ENCODE measurements at places on chromosomes 5 and 9.

DNA sequence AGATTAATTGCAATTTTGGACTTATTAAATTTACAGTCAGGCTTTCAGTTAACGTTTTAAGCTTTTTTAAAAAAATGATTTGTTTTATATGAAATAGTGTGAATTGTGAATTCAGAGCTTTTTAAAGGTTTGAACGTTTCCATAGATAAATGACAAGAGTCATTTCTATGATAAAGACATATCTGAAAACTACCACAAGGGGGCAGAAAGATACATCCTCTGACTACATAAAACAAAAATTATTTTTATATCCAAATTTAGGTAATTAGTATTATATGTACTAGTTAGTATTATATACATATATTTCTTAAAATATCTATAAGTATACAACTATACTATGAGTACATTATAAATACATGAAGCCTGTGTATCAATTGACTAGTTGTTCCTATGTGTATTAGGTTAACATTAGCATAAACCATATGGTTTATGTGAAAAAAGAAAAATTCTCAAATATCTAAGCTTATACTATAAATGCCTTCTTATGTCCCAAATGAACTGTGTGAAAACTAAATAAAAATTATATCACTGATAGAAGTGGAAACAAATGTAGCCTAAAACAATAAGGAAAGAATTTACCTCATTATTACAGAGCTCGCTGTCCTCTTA, 155.2 kb downstream of the MEF2C start:
- peak; percentile 16 for DNase-seq

DNA sequence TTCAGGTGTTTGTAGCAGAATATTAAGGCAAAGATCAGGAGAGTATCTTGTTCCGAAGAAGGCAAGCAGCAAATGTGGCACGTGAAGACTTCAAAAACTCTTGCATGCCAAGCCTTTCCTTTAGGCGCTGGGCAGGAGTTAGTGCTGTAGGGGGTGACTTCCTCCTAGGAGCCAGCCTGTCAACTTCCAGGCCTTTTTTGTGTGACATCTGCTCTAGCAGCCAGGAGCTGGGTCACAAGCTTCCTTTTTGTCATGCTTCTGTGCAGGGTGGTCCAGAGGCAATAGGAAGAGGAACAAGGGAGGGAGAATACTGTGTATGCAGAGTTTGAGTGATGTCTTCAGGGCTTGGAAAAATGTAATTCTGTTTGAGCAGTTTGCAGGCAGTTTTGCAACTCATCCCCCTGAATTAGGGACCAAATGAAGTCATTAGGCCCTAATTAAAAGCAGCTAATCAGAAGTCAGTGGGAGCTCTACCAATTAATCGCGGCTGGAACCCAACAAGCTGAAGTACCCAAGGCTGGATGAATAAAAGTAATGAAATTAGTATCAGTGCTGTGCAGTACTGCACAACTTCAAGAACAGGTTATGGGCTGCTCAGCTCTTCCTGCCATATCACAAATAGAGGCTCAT, 53.5 kb downstream of the TLR4 start:
- DNase-seq, result no peak

DNA sequence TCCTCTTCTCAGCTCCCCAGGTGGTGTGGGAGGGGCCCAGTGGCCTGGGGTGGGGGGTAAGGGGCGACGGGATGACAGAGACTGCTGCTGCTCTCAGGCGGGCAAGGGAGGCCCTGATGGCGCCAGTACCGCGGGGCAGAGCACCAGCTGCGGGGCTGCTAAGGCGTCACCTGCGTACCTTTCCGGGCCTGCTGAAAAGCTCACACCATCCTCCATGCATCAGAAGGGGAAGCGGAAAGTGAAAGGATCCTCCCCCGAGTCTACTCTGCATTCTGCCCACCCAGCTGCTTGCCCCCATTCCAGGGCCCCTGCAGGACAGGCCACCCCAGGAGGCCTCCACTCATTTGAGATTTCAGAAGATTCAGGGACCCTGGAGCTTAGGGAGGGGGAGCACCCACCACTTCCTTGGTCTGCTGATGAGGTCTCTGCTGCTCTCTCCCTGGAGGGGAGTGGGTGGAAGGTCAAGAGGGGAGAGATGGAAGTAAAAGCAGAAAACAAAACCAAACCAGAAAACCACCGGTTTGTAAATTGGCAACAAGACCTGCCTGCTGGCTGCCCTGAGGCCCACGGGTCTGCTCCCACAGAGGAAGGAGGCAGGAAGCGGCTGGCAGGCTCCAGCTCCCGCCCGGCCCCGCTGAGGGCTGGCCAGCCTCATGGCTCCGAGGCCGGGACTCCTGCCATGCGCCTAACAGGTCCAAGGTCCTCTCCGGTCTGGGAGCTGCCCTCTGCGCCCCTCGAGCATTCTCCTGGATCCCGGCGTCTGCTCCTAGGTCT, 33.6 kb downstream of the PRRT1B start:
- DNase-seq, result no peak

DNA sequence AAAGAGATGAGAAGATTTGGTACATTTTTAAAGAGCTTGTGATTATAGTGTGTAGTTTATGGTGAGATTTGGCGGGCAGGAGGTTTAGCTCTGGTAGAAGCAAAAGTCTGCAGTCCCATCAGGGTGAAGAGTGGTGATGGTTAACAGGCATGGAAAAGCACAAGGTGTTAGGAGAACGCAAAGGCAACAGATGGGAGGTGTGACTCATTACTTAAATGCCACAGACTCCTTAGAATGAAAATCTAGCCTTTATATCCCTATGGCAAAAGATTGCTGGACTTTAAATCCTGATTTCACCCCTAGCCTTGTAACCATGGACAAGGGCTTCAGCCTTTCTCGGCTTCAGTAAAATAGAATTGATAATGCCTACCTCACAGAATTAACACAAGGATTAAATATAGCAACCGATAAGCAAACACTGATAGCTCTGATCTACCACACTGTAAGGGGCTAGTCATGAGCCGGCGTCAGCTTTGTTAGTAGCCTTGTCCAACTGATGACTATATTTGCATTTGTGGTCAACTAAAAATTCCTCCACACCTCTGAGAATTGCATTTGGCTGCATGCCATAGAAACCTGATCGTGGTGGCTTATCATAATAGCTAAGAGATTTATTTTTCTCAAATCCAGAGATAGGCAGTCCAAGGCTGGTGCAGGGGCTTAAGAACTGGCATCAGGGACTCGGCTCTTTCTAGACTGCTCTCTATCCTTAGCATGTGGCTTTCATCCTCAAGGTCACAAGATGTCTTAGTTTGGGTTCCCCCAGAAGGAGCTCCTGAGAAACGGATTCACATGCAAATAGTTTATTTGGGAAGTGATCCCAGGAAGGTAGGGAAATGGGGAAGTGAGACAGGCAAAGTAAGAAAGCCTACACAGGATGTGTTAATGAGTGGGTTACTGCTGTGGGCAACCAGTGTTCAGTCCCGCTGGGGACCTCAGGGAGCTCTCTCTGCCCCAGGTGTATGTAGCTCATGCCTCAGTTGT, 19.6 kb downstream of the MFAP3 start:
- DNase-seq, result peak; percentile 49

- no peak for DNase-seq
These were observed 3.9 kb downstream of the FABP6 start for GRCh38 chr5:160233215-160233614.

GRCh38 chr5:23405316-23406068, 101.9 kb upstream of the PRDM9 start:
- DNase-seq, result no peak

DNA sequence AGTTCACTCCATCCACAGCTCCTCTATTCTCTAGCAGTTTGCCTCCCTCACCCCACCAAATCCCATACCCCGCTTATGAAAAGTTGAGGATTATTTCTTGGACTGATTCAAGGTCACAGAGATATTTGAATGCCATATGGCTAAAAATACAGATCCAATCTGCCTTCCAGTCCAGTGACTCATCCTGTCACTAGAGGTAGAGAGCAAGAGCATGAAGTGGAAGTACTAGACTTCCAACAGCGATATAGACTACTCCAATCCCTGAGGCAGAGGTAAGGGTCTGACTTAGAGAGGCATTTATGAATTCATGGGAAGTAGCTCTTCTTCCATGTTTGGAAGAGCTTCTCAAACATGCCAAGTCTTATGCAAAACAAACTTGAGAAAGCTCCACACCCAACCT, 72.4 kb upstream of the CCL21 start:
- no peak for DNase-seq

GRCh38 chr9:83000765-83001164, 62.2 kb downstream of the RASEF start:
- DNase-seq, result no peak

DNA sequence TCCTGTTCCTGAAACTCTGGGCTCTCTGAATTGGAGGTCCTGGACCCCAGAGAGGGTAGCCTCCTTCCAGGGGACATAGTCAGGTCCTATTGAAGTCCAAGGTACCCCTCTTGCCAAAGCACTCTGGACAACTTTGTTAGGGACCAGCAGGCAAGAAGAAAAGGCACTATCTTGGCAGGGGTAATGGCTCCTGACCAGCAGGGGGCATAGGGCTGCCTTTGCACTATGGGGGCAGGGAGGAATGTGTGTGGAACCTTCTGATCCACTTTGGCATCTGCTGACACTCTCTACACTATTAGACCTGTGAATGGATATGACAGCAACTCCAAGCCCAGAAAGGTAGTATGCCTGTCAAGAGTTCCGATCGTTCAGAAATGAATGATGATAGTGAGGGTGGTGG, 179.0 kb upstream of the CD180 start:
- DNase-seq, result no peak
